Effector memory CD4-positive, alpha-beta T cell (primary cell): ENCODE measurements at places on chromosomes 11 and 22.

GRCh38 chr11:6682591-6682935, 577 bp downstream of the MRPL17 start:
- no peak for DNase-seq

DNA sequence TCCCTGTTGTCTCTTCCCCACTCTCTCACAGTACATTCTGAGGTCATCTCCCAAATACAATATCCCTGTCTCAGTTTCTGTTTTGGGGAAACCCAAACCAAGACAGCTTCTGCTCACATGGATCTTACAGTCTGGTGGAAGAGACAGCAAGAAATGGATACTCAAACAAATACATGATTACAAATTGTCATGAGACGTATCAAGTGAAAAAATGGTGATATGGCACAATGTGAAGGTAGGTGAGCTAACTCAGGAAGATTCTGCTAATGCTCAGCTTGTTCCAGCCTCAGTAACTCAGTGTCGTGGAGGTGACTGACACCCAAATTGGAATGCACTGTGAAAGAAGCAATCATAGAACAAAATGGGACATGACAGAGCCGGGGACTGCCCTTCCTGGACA, 68.3 kb downstream of the CHST1 start:
- DNase-seq: no peak

- no peak for DNase-seq
Observed at GRCh38 chr11:13102513-13102840, 93.4 kb downstream of the RASSF10 start.

DNA sequence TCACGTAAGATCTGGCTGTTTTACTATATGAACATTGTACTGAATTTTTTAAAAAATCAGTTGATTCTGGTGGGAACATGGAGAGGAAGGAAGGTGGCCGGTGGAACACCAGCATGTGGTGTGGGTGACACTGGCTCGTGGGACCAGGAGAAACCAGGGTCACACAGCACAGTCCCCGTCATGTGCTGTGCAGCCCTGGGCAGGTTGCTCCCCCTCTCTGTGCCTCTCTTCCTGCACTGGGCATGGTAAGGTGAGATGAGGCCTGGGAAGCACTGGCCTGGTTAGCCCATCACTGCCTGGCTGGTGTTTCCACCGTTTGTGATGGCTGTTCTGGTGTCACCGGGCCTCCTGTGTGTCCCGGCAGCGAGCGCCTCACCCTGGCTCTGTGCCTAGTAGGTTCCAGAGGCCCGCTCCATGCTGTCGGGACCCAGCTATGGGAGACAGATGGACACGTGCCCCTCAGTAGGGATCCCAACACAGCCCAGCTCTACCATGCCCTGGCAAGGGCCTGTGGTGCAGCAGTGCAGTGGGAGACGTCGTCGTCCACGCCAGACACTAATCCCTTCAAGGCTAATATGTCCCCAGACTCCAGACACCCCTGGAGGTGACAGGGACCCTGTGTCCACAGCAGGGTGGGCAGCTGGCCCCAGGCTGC, 88.2 kb upstream of the LINC01488 start:
- DNase-seq: no peak

GRCh38 chr11:124751741-124752470, at the start of gene VSIG2:
Gene VSIG2 (minus strand): TSS chr11:124752255. CDS start chr11:124752137, 118 bp downstream.
- DNase-seq: no peak

DNA sequence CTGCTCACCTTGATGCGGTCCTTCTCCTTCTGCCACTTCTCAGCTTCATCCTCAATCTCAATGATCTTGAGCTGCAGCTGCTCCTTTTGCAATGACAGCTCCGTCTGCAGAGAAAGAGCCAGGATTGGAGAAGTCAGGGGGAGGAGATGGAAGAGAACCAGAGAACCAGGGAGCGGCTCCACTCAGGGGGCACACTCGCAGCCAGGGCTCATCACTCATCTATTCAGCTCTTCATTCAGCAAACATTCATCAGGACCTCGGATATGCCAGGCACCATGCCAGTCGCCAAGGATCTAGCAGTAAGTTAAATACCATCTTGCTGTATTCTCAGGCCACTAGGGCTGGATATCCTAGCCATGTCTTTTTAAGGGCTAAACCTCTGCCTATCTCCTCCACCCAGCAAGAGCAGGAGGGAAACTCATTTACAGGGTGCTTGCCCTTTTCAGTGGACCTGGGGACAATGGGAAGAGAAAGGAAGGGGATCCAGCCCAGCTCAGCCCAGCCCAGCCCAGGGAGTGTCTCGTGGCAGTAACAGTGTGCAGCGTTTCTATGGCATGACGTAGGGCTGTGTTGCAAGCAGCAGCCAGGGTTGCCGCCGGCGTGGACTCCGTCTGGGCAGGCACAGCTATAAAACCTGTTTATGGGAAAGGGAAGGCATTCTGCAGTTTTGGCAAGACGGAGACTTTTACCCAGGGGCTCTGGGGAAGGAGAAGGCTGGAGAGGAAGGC, 9.4 kb downstream of the TRIM29 start:
- no peak for DNase-seq

- DNase-seq: no peak
Observed at GRCh38 chr11:125170001-125170509, 5.5 kb downstream of the PKNOX2 start.

DNA sequence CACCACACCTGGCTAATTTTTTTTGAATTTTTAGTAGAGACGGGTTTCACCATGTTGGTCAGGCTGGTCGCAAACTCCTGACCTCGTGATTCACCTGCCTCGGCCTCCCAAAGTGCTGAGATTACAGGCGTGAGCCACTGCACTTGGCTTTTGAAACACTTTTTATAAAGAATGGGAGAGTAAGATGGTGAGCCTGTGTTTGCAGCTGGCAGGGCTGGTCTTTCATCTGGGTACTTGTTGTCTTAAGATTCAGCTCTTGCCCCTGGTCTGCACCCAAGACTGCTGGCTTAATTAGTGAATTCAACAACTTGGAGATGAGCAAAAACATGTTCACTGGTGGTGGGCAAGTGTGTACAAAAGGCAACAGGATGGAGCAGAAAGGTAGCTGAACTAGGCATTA, 4.0 kb downstream of the TSPAN18 start:
- DNase-seq: no peak
